ENCODE measurements at places on chromosomes 4 and X. TPM values are rescaled to one million over a fixed set of nuclear protein-coding genes. Genes with fewer than 3 reads are reported as not detected.

- no peaks in the 10 kb centered on the region for H3K4me1 ChIP-seq
- peaks cover 66% of the 10 kb centered on the region for H3K36me3 ChIP-seq
- no peak for DNase-seq
- no peaks in the 10 kb centered on the region for H3K27me3 ChIP-seq
- H3K27ac ChIP-seq, result no peak overlapping the region
- no peak overlapping the region for H3K4me3 ChIP-seq
Observed at GRCh38 chr4:2925931-2926860, 37.0 kb downstream of the NOP14 start.

GRCh38 chrX:137178392-137178791 lies 144.6 kb upstream of the GPR101 start:
- no peak overlapping the region for H3K4me3 ChIP-seq
- no peaks in the 10 kb centered on the region for H3K36me3 ChIP-seq
- H3K27ac ChIP-seq, result no peak overlapping the region
- H3K4me1 ChIP-seq, result no peaks in the 10 kb centered on the region

RTL9 gene
- total RNA-seq, result not detected

DNA sequence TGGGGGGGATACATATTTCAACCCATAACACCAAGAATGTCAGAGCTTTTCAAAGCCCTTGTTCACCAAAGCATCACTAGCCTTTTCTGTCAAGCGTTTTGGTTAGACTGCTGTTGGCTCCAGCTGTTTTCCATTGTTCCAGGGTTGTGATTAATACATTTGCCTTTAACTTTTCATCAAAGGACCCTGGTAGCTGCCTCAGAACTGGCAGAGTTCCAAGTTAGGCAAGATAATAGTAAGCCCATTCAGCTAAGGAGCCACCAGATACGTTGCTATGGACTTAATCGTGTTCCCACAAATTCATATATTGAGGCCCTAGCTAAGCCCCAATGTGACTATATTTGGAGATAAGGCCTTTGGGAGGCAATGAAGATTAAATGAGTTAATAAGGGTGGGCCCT lies 37.1 kb downstream of the ENOPH1 start:
- H3K27me3 ChIP-seq, result no peaks in the 10 kb centered on the region
- H3K4me1 ChIP-seq, result no peaks in the 10 kb centered on the region
- H3K4me3 ChIP-seq, result no peak overlapping the region
- no peaks in the 10 kb centered on the region for H3K36me3 ChIP-seq
- H3K27ac ChIP-seq, result no peak overlapping the region
- DNase-seq, result no peak

All from ascending aorta (tissue), 2 donors.